ENCODE measurements at places on chromosomes 3 and 15. TPM values are rescaled to one million over a fixed set of nuclear protein-coding genes. Genes with fewer than 3 reads are reported as not detected.

Gene IL5RA
- total RNA-seq, result not detected

Gene DNAJA4
- not detected for total RNA-seq

Gene CCR2
- total RNA-seq, result not detected

Gene TAMM41
- 19.8 TPM for total RNA-seq

Gene EPHA3
- not detected for total RNA-seq

Gene SELENOT
- total RNA-seq, result 71.1 TPM

DNA sequence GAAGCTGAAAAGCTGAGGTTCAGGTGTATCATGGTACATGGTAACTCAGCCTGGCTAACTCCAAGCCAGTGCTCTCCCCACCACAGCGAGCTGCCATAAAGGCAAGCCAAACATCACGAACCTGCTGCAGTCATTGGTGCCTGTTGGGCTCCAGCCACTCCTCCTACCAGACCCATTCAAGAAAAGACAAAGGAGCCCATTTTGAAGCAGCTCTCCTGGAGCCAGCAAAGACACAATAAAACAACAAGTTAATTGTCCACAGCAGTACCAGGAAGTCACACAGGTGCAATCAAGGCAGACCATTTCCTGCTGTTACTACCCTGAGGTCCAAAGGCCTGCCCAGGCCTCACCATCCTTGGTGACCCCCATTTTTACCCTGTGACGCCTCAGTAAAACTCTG, 77.6 kb downstream of the DAPK2 start:
- peaks cover 5% of the 10 kb centered on the region for H3K36me3 ChIP-seq
- no peak for DNase-seq
- no peak overlapping the region for H3K27ac ChIP-seq
- peaks cover 18% of the 10 kb centered on the region for H3K4me1 ChIP-seq

DNA sequence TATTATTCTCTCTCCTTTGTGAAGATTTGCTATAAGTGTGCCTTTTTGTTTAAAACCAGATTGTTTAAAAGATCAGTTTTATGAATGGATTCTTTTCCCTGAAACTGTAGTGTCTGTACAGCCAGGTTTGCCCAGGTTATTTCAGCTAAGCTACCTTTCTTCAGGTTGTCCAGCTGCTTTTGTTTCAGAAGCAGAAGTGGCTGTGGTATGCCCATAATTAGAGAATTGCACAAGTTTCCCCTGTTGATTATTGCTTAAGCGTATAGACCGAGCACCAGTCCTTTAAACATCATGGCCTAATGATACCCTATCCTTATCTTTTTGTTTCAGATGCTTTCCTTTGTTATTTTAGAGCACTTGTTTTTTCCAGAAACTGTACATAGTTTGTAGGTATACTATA, 10.2 kb downstream of the ASB7 start:
- no peak for DNase-seq
- H3K36me3 ChIP-seq, result peaks cover 75% of the 10 kb centered on the region
- H3K4me1 ChIP-seq, result no peaks in the 10 kb centered on the region

DNA sequence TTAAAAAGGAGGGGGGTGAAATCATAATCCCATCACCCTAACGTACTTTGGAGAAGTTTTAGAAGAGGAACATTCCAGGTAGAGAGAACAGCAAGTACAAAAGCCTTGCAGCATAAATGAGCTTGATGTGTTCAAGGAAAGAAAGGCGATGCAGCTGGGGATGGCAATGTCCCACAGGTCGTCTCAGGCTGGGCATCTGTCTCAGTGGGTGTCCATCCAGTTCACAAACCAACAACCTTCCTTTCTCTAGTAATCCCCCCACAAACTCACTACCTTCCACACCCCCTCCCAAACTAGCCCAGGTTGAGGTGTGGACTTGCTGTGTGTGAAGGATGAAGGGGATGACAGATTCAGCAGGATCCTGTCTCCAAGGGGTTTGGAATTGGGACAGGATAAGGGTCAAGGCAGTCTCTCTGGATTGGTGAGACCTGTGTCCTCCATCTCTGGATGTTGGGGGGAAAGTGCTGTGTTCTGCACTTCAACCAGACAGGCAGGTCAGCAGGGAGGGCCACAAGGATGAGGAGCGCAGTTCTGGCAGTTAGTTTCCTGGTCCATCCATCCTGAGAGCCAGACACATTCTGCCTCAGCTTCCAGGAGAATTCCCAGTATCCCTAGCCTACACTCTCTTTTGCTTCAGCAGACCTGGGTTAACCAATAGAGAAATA, 1.7 kb upstream of the ESYT3 start:
- no peaks in the 10 kb centered on the region for H3K4me1 ChIP-seq
- H3K27ac ChIP-seq, result no peak overlapping the region
- H3K36me3 ChIP-seq, result no peaks in the 10 kb centered on the region
- no peak for DNase-seq
- peaks cover 12% of the 10 kb centered on the region for H3K27me3 ChIP-seq

- H3K36me3 ChIP-seq, result no peaks in the 10 kb centered on the region
- H3K27ac ChIP-seq, result no peak overlapping the region
- no peaks in the 10 kb centered on the region for H3K27me3 ChIP-seq
- DNase-seq, result no peak
- no peak overlapping the region for H3K4me3 ChIP-seq
Measured at GRCh38 chr15:95609096-95609495, 721.4 kb upstream of the NR2F2 start.

Data from MCF 10A (cell line).